ENCODE measurements at places on chromosomes 5 and 9.

DNA sequence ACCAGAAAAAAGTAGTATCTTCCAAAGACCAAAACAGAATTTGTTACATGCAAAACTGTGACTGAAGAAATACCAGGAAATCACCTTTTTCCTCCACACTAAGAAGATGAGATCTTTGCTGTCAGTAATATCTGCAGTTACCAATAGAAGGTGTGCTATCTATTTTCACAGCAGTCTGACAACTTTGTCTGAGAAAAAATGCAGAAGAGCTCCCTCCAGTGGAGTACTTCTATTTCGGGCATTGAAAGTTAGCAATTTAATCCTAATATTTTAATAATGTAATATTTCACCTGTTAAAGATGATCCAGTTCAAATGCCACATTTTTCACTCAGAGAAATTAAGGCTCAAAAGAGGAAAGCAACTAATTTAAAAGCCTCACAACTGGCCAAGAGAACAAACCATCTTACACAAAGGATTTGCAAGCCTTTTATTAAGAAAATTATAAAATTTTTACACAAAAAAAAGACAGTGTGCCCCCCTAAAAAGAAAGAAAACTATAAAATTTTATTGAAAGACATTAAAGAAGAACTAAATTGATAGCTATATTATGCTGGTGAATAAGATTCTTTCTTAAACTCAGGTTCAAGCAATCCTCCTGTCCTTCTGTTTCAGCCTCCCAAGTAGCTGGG, 50.6 kb downstream of the DEPDC1B start:
- DNase-seq: no peak

GRCh38 chr5:144644317-144644716, 473.6 kb downstream of the KCTD16 start:
- no peak for DNase-seq

DNA sequence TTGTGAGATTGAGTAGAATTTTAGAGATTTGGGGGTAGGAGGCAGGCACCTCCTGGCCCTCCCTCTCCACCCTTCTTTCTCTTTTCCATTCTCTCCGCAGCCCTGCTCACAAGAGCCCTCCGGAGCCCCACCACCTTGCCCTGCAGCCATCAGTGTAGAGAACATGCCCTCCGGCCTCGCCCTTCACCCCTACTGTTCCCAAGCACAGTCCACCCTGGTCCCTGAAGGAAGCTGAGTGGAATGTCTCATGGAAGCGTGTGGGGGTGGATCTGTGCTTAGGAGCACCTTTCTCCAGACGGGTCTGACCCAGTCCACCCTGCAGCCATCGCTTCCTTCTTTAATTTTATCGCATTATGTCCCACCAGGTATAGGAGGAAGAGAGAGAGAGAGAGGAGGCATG, 267.1 kb downstream of the NSG2 start:
- no peak for DNase-seq

GRCh38 chr5:92505925-92506324, 1075.1 kb downstream of the NR2F1-AS1 start:
- no peak for DNase-seq

DNA sequence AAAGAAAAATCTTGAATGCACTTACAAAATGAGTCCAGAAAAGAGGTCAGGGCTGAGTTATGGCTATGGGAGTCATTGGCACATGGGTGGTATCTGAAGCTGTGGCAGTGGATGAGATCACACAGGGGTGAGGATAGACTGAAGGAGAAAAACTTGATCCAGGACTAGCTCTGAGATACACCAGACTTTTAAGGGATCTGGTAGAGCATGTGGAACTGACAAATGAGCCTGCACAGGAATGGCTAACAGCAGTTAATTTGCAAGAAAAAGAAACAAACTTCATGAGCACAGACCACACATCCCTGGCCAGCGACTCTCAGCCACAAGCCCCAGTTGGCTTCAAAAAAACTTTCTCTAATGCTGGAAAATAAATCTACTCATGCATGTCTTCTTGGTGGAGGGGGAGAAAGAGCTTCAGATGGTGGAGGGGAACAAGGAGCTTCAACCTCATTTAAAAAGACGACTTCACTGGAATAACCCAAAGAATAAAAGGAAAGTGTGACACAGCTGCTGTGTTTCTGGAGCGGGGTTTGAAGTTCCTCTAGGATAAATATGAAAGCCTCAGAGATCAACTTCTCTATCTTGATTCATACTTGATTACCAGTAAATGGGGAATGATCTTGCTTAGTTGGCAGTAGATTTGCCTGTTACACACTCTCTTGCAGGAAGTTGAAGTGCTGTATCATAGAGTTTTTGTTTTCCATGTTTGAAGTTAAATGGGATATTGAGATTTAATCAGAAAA, 33.6 kb downstream of the TNFAIP8 start:
- DNase-seq: no peak

DNA sequence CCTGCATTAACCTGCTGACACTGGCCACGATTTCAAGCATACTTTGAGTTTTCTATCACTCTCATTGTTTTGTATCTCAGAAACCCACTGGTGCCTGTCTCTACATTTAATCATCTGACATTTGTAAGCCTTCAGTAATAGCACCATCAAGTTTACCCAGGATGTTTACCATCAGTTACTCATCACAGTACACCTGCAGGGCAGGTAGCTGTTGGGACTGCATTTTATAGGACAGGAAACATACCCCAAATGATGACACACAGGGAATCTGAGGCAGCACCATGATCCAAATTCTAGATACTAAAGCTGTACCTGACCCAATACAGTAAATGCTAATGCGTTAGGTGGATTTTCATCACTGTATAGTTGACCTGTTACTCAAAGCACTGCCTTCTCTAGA, 114.2 kb downstream of the FEM1C start:
- no peak for DNase-seq

- DNase-seq: no peak
Observed at GRCh38 chr5:179342577-179342976, 2.7 kb downstream of the ADAMTS2 start.

- DNase-seq: no peak
Observed at GRCh38 chr5:82416512-82416911, 138.4 kb upstream of the RPS23 start.

- DNase-seq: no peak
Observed at GRCh38 chr5:94691949-94692348, 73.5 kb downstream of the SLF1 start.

DNA sequence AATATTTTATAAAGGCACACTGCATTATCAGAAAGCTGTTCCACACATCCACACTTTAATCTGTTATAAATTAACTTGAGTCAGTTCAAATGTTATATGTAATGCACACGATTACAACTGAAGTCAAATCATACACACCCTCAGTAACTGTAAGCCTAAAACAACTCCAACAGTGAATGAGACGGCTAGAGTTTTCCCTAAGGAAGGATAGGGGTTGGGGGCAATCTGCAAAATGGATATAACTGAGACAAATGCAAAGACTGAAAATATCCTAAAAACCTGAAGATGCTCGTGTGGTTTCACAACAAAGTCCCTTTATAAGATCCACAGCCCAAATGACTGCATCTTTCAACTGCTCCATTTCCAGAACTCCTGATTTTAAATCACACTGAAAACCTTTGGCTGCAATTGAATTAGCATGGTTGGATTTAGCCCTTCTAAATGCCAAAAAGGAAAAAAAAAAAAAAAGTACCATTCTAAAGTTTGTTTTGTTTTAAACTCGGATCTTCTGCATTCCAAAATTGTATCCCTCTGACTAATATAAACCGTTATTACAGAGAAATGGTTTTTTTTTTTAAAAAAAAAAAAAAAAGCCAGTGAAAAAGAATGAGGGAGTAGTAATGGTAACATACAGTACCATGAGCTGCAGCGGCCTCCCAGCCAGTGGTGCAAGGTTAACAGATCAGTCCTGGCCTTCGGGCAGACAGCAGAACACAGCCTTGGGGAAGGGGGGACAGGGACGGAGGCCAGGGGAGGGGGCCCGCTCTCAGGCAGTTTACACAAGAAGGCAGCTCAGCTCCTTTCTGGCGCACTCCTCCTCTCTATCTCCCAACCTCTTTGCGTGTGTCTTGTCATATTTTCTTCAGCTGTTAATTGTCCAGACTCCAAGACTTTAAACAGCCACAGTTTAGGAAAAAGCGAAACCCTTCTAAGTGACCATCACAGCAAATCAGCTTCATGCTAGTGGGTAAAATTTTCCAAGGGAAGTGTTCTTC, 166.1 kb downstream of the BNC2 start:
- DNase-seq: no peak

- no peak for DNase-seq
Observed at GRCh38 chr9:95363051-95363841, 45.7 kb upstream of the FANCC start.

- DNase-seq: no peak
Observed at GRCh38 chr5:124178050-124178449, 568.4 kb downstream of the ZNF608 start.

All from CMK (cell line).